ENCODE measurements at places on chromosomes 6 and 20.

DNA sequence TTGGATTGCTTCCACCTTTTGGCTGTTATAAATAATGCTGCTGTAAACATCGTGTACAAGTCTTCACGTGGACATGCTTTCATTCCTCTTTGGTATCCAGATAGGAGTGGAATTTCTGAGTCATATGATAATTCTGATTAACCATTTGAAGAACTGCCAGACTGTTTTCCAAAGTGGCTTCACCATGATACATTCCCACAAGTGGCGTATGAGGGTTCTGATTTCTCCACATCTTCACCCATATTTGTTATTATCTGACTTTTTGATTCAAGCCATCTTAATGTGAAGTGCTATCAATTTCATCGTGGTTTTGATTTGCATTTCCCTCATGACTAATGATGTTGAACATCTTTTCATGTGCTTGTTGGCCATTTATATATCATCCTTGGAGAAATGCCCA is 2.9 kb upstream of the SNRPB start:
- no peak for DNase-seq

- no peak for DNase-seq
These were observed 87.4 kb downstream of the DNAH8 start for GRCh38 chr6:38802497-38802896.

DNA sequence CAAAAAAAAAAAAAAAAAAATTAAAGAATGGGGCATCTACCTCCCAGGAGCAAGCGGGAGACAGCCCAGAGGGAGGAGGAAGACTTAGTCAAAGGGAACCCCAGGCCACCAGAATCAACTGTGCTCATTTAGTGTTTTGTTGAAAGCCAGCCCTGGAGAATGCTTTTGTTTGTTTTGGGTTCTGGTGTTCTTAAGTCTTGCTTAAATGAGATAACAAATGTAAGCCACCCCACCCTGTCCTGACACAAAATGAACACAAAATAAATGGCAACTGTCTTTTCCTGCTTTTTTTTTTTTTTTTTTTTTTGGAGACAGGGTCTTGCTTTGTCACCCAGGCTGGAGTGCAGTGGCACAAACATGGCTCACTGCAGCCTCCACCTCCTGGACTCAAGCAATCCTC is 165.0 kb upstream of the JARID2 start:
- DNase-seq: no peak

- DNase-seq: no peak
These were observed 78.4 kb downstream of the AHI1 start for GRCh38 chr6:135419162-135419561.

DNA sequence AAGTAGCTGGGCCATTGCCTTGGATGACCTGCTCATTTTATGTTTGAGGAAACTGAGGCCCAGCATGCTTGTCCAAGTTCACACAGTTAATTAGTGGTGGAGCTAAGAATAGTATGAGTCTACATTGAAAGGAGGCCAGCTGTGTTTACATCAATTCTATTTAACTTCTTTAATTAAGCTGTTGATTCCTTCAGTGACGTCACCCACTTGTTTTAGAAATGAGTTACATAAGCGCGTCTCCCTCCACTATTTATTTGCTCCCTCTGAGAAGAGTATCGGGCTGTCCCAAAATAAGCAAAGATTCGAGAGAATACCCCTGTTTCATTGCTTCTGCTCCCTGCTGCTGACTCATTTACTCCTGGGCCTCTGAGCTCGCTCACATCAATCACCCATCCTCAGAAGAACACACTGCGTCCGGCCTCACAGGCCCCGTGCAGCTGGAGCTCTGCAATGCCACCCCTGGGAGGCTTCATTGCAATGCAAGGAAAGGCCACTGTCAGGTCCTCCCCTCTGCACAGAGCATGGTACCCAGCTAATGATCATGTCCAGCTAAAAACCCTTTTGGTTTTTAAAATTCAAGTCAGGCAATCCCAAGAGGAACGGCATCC is 74.8 kb upstream of the BMP2 start:
- no peak for DNase-seq

DNA sequence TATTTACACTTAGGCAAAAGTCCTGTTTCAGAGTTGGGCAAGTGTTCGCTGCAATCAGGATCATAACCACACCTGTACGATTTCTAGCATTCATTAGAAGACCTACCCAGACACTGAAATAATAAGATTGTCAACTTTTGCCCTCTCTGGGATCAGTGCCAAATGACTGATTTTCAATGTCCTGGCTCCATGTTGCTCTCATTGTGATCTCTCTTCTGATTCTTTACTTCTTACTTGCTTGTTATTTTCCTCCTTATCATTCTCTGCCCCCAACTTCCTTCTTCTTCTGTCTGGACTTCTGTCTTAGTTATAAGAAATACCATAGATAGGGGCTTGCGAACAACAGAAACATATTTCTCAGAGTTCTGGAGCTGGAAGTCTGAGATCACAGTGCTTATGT is 94.4 kb upstream of the BMP2 start:
- no peak for DNase-seq

DNA sequence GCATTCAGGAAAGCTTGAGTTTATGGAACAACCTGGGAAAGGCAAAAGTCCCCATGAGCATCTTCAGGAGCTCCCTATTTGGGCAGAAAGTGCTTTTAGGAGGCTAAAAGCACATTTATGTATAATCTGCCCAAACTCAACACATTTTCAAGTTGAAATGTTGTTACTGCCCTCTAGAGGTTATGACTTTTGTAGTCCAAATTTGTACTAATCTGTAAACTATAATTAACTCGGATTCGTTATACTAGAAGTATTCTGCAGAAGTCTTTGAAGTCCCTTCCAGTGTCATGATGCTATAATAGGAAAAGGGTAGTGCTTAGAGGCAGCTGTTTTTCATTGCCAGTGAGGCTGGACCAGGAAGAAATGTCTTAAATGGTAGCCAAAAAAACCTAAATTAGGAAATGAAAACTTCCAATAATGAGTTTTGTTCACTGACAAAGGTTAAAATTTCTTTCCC is 44.8 kb upstream of the EMILIN3 start:
- DNase-seq: no peak

DNA sequence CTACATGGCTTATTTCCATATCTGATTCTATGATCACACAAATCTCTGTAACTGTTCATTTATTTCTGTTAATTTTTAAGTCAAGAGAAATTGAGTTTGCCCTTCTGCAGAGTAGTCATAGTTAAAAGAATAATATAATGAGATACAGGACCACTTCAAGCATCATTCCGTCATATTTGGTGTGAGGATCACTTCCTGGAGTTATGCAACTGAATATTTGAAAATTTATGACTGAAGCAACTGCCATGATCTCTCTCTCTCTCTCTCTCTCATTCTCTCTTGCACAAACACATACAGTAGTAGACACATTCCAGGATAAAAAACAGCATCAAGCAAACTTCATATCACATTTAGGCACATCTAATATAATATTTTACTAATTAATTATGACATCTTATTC is 116.4 kb downstream of the COL9A1 start:
- DNase-seq: no peak

DNA sequence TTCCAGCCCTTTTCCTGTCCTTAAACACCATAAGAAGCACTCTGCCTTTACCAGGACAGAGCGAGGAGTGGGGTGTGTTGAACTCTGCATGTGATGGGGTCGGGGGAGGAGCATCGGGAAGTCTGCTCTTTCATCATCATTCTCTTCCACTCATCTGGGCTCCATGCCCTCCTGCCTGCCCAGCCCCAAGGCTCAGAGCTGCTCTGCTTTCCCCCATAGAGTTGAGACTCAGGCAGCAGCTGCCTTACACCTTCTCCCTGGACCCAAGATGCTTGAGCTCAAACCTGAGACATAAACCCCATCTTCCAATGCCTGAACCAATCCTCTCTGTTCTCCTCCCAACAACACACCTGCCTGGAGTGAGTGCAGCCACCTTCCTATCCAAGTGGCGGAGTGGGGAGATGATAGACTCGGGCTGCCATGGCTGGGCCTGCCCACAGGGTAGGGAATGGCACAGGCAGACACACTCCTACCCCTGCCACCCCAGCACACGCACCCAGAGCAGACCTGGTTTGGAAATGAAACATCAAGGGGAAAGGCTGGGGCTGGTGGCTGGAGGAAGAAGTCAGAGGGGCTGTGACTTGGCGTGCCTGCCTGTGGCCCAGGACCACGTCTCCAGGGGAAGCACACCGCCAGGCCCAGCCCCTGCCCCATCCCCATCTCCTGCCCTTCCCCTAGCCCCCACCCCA is 28.4 kb downstream of the TFEB start:
- DNase-seq: no peak

DNA sequence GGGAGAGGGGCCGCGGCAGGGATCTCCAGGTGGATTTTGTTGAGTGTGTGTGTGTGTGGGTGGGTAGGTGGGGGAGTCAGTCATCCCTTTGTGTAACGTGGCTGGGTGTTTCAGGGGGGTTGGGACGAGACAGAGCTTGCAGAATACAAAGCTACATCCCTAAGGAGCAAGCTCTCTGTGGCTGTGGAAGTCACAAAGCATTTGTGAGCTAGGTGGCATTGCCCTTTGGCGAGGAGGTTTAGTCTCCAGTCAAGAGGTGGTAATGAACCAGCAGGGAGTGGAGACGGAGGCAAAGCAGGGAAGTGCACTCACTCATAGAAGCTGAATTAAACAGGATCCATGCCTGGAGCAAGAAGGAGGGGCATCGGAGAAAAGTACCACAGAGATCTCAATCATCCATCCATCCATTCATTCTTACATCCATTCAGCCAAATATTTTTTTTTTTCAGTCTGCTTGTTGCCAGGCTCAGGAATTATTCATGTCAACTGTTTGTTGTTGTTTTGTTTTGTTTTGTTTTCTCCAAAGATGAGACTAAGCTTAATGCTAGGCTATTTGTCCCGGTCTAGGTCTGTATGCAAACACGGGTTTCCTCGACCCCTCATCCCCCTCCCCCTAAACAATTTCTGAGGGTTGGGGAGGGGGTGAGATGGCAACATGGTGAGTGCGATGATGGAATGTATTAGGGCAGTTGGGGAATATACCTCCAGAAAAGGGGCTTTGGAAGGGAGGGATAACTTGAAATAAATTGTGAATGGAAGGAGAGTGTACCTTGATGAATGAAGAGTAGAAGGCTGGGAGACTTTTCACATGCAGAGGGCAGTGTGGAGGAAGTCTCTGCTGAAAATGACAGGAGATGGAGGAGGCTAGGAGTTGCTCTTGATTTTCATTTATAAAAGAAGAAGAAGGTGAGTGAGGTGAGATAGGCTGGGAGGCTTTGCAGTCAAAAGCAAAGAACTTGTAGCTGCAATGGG is 1.0 kb downstream of the HCRTR2 start:
- no peak for DNase-seq

DNA sequence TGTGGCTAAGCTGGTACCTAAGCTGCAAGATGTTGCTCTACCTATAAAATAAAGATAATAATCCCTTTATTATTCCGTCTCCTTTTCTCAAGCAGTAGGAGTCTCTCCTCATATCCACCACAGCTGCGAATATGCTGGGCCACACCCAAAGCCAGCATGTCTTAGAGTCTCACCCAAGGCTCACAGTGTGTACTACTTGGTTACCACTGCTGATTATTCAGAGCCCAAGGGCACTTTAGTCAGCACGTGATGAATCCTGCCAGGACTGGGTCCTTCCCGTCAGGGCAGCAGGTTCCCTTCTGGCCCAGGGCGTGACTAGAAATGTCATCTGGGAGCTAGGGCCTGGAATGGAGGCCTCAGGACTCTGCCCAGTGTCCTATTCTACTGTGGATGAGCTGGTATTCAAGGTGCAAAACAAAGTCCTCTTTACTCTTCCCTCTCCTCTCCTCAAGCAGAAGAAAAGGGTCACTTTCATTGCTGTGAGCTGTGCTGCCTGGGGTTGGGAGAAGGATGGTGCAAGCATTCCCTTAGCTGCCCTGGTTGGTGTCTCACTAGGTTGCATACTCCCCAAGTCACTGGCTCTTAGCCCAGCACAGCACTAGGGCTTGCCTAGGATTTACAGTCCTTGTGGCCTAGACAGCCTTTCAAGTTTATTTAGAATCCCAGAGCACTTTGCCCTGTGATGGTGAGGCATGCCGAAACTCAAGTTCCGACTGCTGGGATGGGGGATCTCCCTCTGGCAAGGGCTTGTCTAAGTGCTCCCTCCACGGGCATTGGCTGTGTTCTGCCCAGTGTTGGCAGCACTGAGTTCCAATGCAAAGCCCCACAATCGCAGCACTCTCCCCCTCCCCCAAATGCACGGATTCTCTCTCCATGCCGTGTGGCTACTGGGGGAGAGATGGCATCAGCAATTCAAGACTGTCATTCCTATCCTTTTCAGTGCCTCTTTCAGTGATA is 320.2 kb downstream of the BTBD9 start:
- no peak for DNase-seq

- no peak for DNase-seq
These were observed 19.3 kb upstream of the RNGTT start for GRCh38 chr6:88982720-88983119.

GRCh38 chr6:48917233-48917632 is 545.8 kb downstream of the MMUT start:
- no peak for DNase-seq

DNA sequence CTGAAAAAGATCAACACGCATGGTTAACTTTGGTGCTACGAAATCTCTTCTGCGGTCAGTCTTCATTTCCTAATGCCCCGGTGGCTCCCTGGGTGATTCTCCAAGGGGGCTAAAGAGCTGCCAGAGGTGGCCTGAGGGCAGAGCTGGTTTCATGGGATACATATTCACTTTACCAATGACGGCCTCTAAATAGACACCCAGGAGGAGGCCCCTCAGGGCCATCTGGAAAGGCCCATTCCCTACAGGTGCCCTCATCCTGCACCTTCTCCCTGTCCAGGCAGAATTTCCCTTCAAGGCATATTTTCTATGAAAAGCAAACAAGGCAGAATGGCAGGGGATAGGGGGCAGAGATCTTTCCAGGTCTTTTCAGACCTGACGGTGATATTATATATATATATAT is 12.5 kb downstream of the BNIP5 start:
- DNase-seq: no peak

GRCh38 chr20:36474563-36474962 is 66.8 kb upstream of the MYL9 start:
- no peak for DNase-seq

GRCh38 chr20:54573838-54574237 is 98.4 kb downstream of the DOK5 start:
- no peak for DNase-seq

DNA sequence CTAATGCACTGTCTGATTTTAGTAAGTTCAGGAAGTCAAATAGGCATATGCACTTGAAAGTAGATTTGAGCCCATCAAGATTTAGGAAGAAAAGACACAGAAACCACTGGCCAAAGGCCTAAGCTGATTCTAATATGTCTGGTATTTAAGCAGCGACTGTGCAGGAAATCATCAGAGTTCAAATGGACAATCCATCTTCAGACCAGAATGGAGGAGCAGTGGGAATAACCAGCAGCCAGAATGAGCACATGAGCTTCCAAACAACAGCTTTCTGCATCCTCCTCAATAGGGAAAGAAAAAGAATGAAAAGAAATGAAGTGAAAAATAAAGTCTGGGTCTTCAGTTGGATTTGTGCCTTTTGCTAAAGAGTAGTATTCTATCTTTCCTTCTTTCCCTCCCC is 50.6 kb downstream of the SOD2 start:
- DNase-seq: no peak
